Stimulated activated CD4-positive, alpha-beta T cell treated with anti-CD3 and anti-CD28 coated beads, Interleukin-15, amount 100 ng/mL, for 48 hours (primary cell): ENCODE measurements at places on chromosomes 12 and 14.

GRCh38 chr12:96140174-96140573 lies 54.0 kb upstream of the ELK3 start:
- no peak for DNase-seq

GRCh38 chr14:48586099-48586498 lies 910.7 kb upstream of the MDGA2 start:
- DNase-seq = no peak

GRCh38 chr12:57489157-57489641 lies 1.3 kb downstream of the MARS1 start:
- DNase-seq = no peak

- no peak for DNase-seq
Measured at GRCh38 chr12:7361265-7361664, 57.4 kb downstream of the ACSM4 start.

GRCh38 chr14:81157431-81157830 lies 63.3 kb downstream of the GTF2A1 start:
- DNase-seq = no peak
